Fibroblast of the conjunctiva (primary cell): ENCODE measurements at places on chromosomes 1 and 21.

- DNase-seq: no peak
Measured at GRCh38 chr1:220824031-220824989, 37.6 kb downstream of the MTARC1 start.

- DNase-seq: no peak
Measured at GRCh38 chr21:20949884-20950283, 48.3 kb upstream of the NCAM2 start.

DNA sequence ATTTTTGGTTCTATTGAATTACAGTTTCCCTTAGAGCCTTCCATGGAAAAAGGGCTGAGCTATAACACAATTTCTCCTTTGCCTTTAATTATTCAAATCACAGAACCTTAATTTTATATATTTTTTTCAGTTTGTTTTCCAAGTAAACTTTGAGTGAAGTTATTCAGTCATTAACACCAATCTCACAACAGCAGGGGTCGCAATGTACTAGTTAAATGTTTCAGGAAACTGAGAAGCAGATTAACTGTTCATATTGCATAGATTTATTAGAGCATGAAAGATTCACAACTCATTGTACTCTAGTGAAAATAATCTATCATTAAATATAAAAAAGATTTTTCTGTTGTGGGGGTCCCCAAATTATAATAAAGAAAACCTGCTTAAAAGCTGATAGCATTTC lies 64.1 kb downstream of the KIFAP3 start:
- DNase-seq: peak; percentile 50

- no peak for DNase-seq
Measured at GRCh38 chr1:111164151-111164550, 24.1 kb downstream of the CEPT1 start.

DNA sequence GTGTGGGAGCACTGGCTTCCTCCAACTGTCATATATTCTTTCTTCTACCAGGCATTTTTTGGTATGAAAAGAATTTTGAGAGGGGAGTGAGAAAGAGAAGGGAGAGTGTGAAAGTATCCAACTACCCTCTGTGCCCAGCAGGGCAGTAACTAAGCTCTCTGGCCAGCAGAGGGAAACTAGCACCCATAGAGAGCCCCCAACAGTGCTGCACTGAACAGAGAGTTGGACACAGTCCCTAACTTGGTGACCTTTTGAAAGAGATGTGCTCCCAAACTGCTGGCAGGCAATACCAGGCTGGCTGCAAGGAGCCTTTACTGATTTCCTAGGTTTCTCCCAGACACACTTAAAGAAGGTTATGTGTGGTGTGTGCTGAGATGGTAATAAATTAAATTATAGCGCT lies 118.8 kb upstream of the PBX1 start:
- DNase-seq: peak; percentile 17

- no peak for DNase-seq
Measured at GRCh38 chr1:26945138-26945537, 15.1 kb downstream of the KDF1 start.

- DNase-seq: no peak
Measured at GRCh38 chr1:22031214-22031962, 21.1 kb upstream of the CDC42 start.

DNA sequence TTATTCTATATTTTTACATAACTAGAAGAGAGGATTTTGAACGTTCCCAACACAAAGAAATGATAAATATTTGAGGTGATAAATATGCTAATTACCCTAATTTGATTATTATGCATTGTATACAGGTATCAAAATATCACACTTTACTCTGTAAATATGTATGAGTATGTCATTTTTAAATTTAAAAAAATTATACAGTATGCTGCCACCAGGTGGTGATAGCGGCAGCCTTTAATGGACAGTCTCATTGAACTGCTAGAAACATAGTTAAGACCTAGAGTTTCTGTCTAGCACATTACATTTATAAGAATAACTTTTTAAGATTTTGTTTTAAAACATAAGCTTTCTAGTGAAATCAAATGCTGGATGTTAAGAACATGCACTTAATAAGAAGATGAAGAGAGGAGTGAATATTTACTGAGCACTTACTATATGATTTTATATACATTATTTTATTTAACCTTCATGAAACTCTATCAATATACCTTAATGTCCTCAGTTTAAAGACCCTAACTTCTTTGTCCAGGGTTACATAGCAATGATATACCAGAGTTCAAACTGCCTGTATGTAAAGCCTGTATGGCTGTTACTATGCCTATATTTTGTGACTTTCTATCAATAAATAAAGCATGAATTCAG lies 207.1 kb downstream of the NUF2 start:
- peak; percentile 0 for DNase-seq
